ENCODE measurements at places on chromosomes 4 and X. TPM values are rescaled to one million over a fixed set of nuclear protein-coding genes. Genes with fewer than 3 reads are reported as not detected.

- no peak for DNase-seq
Observed at GRCh38 chrX:26522501-26522900, 306.5 kb downstream of the MAGEB5 start.

- DNase-seq: no peak
Observed at GRCh38 chr4:110224142-110224541, 25.7 kb upstream of the ELOVL6 start.

- no peak for DNase-seq
Observed at GRCh38 chr4:13355111-13355880, 128.8 kb downstream of the RAB28 start.

DNA sequence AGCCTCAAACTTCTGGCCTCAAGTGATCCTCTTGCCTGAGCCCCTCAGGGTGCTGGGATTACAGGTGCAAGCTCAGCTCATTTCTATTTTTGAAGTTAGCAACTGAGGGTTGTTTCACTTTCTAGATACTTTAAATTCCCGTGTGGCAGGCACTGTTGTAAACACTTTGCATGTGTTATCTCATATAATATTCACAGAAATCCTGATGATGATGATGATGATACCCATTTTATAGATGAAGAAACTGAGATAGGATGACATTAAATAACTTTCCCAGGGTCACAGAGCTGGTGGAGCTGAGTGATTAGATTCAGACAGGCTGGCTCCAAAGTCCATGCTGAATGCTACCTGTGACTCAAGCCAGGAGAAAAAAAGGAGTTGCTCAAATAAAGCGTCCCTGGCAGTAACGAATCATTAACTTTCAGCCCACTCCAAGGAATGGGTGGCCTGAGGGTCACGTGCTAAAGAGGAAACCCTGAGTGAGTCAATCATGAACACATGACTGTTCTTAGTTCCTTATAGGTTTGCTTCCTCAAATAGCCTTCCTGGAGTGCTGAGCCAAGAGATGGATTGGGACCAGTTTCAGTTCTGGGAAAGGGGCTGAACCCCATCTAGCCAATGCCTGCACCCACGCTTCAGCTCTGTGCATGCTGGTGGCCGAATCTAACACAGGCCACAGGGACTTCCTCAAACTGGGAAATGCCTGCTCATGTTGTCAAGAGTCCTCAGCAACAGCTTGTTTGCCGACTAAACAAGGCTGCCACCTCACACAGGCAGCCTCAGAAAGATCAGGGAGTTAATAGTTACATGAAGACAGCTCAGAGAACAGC is 52.8 kb downstream of the RBM47 start:
- DNase-seq: peak; percentile 56

- no peak for DNase-seq
Observed at GRCh38 chrX:69919749-69920148, 130.0 kb downstream of the AWAT2 start.

GRCh38 chrX:68439341-68439740 is 6.0 kb upstream of the OPHN1 start:
- no peak for DNase-seq

DNA sequence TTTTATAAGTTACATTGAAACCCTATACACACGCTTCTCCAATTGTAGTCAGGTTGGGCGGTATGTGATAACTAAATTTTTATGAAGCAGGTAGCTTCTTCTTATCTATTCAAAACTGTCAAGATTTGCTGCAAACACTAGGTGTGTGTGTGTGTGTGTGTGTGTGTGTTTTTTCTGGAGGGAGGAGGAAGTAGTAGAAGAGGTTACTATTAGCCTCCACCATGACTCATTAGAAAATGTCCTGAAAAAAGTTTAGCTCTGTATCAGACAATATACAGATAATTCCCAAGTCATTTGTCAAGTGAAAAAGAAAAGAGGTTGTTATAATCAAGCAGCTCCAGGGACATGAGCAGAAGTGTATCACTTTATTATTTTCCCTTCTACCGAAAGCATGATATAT is 33.9 kb downstream of the PCDH7 start:
- DNase-seq: no peak

DNA sequence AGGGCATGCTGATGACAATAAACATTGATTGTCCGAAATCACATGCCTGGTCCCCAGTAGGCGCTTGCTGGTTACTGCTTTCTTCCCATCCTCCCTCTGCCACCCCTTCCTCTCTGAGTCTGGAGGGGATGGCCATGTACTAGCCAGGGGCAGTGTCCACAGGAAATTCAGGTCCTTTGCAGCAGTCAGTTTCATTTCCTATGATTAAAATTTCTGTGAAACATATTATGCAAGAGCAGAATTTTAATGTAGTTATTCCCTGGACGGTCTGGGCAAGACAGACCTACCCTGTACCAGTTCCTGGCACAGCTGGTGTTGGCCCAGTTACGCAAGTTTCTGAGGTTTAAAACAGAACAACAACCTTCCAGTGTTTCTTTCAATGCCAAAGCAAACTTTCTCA is 28.2 kb upstream of the TLR2 start:
- DNase-seq: no peak

DNA sequence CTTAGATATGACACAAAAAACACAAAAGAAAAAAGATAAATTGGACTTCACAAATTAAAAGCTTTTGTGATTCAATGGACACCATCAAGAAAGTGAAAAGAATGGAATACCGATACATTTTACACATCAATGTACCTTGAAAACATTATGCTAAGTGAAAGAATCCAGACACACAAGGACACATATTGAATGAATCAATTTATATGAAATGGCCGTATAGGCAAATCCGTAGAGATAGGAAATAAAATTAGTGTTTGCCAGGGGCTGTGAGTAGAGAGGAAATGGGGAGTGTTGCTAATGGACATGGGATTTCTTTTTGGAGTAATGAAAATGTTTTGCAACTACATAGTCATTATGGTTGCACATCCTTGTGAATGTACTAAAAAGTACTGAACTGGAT is 3.1 kb downstream of the PGAM4 start:
- DNase-seq: no peak

- no peak for DNase-seq
Observed at GRCh38 chrX:108312957-108313356, 125.3 kb downstream of the COL4A6 start.

DNA sequence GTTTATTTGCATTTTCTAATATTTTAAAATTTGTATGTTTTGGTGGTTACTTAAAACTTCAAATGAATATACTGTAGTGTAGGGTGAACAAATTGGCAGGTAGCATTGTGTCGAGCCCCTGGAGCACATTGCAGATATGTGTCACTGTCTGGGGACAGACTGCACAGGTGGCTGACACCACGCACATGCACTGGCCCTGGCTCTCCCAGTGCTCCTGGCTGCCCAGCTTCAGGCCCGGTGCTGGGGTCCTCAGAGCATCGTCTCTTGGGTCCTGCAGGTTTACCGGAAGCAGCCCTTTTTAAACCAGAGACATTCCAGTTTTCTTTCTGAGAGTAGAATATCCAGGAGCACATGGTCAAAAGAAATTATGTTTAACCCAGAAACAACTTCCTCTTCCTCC is 15.6 kb downstream of the BST1 start:
- DNase-seq: no peak

DNA sequence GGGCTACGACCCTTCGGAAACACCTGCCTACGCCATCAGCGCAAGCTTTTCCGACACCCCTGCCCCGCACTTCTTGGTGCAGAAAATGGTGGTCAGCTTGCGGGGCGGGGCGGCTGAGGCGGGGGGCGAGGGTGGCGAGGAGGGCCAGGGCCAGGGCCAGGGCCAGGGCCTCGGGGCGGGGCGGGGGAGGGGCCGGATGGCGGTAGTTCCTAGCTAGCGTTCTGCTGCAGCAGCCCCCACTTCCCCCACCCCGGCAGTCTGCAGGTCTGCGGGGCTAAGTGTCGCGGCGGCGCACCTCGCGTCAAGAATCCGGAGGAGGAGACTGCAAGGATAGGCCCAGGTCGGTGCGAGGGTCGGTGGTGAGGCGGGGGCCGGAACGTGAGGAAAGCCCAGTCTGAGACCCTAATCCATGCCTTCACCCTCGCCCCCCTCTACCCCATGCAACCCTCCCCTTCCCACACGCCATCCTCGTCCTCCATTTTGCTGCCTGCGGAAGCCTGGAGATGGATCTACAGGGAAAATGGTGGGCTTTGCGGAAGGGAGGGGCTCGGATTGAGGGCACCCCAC is 600 bp downstream of the BEX4 start:
- no peak for DNase-seq

DNA sequence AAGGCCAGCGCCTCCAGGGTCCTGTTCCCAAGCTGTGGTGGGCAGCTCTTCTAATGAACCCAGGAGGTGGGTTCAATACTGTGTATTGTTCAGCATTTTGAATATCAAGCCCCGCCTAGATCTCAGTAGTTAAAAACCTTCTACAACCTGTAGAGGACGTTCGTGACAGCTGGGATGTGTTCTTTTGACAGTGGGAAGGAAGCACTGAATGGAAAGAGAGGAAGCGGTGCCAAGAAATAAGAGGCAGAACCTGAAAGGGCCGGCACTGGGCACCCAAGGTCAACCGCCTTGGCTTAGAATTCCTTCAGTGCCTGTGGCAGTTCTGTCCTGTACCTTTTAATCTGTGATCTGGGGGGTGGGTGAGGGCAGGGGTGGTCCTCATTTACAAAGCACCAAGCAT is 73.1 kb downstream of the CC2D2A start:
- DNase-seq: no peak

GRCh38 chr4:73341454-73341853 is 62.6 kb upstream of the ALB start:
- DNase-seq: peak; percentile 60

GRCh38 chr4:149102765-149103164 is 660.6 kb upstream of the NR3C2 start:
- DNase-seq: no peak

DNA sequence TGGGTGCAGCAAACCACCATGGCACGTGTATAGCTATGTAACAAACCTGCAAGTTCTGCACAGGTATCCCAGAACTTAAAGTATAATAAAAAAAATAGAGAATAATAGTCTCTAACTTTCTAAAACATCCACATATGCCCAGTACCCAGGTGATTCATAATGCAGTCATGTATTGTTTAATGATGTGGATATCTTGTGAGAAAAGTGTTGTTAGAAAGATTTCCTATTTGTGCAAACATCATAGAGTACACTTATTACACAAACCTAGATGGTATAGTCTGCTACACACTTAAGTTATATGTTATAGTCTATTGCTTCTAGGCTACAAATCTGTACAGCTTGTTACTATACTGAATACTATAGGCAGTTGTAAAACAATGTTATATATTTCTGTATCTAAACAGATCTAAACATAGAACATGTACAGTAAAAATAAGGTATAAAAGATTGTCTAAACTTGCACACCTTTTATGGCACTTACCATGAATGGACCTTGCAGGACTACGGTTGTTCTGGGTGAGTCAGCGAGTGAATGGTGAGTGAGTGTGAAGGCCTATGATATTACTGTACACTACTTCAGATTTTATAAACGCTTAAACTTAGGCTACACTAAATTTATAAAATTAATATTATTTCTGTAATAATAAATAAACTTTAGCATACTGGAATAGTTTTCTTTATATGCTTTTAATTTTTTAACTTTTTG is 232.2 kb upstream of the SLIT2 start:
- DNase-seq: no peak

DNA sequence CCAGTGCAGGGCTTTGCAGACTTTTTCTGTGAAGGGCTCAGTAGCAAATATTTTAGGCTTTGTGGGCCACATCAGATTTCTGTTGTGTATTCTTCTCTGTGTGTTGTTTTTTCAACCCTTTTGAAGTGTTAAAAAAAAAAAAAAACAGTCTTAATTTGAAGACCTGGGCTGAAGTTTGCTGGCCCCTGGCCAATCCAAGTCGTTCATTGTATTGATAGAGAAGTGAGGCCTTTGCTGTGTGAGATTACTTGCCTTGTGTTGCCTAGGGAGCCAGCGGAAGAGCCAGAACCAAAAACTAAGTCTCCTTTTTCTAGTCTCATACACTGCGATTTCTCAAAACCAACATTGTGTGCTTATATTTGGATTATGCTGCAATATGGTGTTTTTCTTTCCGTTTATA is 46.9 kb downstream of the MTM1 start:
- no peak for DNase-seq

DNA sequence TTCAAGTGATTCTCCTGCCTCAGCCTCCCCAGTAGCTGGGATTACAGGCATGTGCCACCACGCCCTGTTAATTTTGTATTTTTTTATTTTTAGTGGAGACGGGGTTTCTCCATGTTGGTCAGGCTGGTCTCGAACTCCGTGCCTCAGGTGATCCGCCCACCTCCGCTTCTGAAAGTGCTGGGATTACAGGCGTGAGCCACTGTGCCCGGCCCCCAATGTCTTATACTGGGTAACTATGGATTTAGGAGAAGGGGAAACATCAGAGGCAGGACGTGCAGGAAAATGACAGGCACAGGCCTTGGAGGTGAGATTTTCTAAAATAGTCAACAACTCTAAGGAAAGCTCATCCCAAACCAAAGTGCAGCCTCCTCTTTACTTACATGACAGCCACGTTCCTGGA is 11.1 kb upstream of the TSPYL2 start:
- no peak for DNase-seq

GRCh38 chr4:127648061-127648460 is 15.3 kb downstream of the INTU start:
- DNase-seq: no peak

GRCh38 chrX:124010566-124010965 is 49.1 kb downstream of the STAG2 start:
- no peak for DNase-seq

DNA sequence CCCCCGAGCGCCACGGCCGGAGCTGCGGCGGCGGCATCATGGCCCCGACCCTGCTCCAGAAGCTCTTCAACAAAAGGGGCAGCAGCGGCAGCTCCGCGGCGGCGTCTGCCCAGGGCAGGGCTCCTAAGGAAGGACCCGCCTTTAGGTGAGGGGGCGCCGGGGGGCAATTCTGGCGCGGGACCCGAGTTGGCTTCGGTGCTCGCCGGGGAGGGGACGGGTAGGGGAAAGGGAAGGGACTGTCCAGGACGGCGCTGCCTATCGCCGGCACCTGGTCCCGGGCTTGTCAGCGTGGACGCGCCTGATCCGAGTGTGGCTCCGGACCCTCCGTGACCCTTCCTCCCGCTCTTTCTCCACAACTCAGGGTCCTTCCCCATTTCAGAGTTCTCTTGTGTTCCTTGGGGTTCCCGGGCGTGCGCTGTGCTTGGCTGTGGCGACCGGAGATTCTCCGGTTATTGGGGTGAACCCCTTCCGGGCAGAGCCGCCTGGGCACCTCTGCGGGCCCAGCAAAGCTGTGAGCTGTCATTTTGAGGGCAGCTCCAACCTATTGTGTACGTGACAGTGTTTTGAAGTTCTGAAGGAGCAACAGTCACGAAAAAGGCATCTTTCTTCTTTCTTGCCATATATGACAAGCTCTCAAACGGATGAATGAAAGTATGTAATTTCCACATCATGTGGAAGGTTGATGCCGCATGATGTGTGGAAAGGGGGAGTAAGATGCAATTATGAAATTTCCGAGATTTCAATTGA is 522 bp downstream of the FNIP2 start:
- DNase-seq: no peak

The MAOB gene
- not detected for total RNA-seq

The UNC5C gene
- not detected for total RNA-seq

The USP26 gene
- total RNA-seq: not detected

The TMEM175 gene
- 33.1 TPM for total RNA-seq

The RHOH gene
- 87.4 TPM for total RNA-seq

The TRIM60 gene
- not detected for total RNA-seq

The IQCM gene
- total RNA-seq: not detected

The TRPC5OS gene
- total RNA-seq: not detected

The EXOC1L gene
- total RNA-seq: not detected

The FAAH2 gene
- total RNA-seq: 2.1 TPM

The PAGE5 gene
- total RNA-seq: not detected

All from OCI-LY7 (cell line).